NCI-H524 treated with DMSO at 0.1 percent for 48 hours (cell line): ENCODE measurements at places on chromosomes 2 and 18.

DNA sequence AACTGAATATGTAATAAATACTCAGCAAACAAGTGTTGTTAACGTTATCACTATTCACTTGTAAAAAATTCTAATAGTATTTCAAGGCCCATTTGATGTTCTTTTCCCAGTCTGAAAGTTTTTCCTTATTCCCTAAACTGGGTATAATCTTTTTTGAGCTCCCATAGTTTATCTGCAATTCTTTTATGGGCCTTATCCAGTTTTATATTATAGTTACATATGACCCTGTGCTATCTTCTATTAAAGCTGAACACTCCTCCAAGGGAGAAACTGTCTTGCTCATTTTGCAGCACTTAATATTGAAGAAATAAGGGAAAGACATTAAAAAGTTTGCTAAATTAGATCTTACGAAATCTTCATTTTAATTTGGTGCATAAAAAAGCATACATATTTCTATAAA, 13.9 kb downstream of the PELI1 start:
- no peak for DNase-seq

- no peak for DNase-seq
These were observed 501.6 kb upstream of the GCFC2 start for GRCh38 chr2:76211991-76212985.

- DNase-seq, result no peak
These were observed 15.9 kb downstream of the ITGB1BP1 start for GRCh38 chr2:9407363-9407811.

DNA sequence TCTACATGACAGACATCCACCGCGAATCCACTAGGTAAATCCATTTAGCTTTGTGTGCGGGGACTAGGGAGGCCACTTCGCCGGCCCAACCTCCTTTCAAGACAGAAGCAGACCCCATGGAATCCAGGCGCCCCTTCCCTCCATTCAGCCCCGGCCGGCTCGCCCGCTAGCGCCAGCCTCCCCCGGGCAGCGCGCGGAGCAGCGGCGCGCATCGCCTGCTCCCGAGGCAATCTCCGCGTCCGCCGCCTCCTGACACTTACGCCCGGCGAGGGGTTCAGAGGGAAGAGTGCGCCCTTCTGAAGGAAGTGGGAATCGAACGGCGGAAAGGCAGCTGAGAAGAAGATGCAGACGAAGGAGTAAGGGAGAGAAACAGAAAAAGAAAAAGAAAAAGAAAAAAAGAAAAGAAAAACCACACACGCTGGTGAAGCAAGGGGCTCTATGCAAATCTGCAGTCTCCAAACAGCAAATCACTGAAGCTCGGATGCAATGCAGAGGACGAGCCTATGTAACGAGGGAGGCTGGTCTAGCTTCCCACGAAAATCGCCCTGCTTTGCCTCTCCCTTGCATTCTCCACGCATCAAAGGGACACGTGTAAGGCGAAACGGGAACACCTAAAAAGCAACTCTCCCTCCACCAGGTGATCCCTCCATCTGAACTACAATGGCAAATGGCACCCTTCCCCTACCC, 684.4 kb downstream of the NRXN1 start:
- no peak for DNase-seq

GRCh38 chr18:59123588-59124369, 15.9 kb upstream of the SEC11C start:
- no peak for DNase-seq

DNA sequence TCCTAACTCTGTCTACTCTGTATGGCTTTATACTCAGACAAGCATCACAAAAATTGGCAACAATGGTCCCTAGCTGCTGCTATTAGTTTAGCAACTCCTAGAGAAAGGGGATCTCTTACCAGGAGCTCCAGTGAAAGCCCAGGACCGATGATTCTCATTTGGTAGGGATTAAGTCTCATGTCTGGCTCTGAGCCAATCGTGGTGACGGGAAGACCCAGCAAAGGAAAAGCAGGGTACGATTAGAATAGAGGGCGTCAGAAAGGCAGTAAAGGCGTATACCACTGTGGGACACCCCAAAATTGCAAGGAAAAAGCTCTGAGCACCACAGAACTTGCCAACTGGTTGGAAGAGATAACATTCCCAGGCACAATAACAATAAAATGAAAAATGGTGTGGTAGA, 129.5 kb downstream of the MTCL1 start:
- no peak for DNase-seq

- no peak for DNase-seq
These were observed 737.1 kb downstream of the TDRD15 start for GRCh38 chr2:21860907-21861306.

DNA sequence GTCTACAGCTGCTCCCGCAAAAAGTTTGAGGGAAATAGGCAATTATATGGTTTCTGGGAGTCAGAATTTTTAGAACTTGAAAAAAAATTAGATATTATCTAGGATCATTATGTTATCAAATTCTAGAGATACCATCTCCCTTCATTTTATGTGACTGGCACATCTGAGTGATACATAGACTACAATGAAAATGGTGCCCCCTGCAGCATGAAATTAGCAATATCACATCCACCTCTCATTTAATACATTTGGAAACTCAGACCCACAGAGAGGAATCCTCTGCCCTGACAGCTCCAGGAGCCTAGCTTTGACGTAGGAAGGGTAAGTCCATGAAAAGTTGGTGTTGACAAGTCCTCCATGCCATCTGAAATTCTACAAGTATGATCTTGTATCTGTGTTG, 381.6 kb downstream of the SUCLG1 start:
- no peak for DNase-seq

GRCh38 chr2:36068086-36068485, 287.5 kb upstream of the CRIM1 start:
- DNase-seq, result peak; percentile 31

- DNase-seq, result no peak
These were observed 80.1 kb upstream of the NFATC1 start for GRCh38 chr18:79315596-79315995.

GRCh38 chr2:42959234-42960001, 167.0 kb upstream of the HAAO start:
- DNase-seq, result no peak

DNA sequence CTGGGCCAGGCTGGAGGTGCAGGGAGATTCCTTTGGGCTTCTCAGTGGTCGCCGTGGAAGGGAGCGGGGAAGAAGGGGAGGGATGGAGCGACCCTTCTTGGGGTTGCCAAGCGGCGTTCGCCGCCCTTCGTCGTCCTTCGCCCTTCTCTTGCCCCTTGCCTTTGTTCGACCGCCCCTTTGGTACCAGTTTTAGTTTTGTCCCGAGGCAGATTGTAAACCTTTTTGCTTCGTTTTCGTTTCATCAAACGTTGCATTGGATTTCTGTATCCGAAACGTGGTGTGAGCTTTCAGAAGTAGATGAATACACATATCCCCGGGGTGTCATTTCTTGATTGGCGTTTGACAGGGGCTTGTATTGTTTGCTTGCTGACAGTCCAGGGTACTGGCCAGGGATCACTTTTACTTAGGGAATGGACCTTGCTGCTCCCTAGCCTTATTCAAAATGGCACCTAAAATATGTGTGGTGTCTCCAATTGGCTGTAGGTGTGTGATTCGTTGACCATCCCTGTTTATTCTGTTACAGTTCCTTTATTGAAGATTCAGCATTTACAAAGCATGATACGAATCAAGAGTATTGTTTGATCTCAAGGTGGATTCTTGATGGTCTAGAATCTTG, 788 bp downstream of the USP14 start:
- no peak for DNase-seq
